ENCODE measurements at places on chromosomes 16 and 17.

- DNase-seq = peak; percentile 59
Observed at GRCh38 chr16:69112285-69113129, 7.1 kb downstream of the HAS3 start.

DNA sequence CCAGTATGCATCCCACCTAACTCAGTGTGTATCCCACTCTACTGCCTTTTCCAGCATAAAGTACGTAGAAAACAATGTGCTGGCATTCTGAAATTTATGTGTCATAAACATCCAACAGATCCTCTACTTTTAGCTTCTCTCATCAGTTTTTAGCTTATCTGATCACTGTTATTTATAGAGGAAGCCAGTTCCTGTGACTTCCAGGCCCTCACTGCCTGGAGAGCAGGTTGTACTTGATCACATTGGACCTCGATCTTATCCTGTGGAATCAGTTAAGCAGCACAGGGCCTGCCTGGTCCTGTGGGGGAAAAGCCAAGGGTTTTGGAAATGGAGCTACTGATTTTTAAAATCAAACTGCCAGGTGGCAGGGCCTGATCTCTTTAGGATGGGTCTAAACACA, 30.8 kb downstream of the PRSS54 start:
- no peak for DNase-seq

DNA sequence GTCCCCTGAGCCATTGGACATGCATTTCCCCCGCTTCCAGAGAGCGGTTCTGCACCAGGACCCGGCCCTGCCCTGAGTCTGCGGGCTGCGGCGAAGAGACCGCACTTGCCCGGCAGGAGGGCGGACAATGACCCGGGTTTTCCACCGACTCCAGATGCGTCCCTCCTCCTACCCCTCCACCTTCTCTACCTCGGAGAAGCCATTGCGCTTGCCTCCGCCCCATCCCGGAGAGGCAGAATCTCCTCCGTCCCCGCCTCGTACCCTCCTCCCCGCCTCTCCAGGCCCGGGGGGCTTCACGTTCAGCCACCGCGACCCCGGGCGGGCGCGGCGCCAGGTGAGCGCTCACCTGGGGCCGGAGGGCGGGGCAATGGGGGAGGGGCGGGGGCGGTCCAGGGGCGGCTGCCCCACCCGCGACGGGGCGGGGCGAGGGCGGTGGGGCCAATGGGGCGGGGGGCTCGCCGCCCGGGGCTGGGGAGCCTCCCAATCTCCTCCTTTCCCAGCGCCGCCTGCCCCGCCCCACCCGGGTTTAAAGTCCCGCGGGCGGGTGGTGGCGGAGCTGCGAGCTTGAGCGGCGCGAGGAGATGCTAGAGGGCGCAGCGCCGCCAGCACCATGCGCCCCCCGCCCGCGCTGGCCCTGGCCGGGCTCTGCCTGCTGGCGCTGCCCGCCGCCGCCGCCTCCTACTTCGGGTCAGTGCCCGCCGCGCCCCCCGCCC, at the start of gene WNT9B:
Gene WNT9B, plus strand, starts transcription at position 555 of the 713 bp plus-strand sequence. Its CDS starts 56 bp downstream, at position 611.
- peak; percentile 18 for DNase-seq

DNA sequence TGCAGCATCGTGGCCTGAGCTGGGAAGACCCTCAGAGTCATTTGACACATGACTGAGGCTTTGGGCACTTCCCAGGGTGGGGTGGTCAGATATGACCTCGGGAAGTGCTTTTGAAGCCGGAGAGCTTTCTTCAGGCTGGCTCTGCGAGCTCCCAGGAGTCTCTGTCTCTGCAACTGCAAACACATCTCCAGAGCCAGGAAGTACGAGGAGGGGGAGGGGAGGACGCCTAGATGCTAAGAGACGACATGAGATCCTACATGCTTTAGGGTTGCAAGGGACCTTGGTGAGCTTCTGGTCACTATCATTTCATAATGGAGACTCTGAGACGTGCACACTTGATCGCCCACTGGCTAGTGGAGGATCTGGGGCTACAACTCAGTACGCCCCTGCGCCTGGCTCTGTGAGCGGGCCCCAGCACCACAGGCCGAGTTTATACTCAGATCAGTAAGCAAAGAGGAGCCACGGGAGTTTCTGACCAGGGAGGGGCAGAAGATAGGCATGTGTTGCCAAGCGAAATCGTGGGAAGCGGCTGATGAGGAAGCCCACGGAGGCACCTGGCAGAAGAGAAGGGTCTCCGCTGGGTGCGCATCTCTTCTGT, 527 bp upstream of the MGAT5B start:
- no peak for DNase-seq

GRCh38 chr17:13135506-13135905, 117.7 kb upstream of the ELAC2 start:
- no peak for DNase-seq

DNA sequence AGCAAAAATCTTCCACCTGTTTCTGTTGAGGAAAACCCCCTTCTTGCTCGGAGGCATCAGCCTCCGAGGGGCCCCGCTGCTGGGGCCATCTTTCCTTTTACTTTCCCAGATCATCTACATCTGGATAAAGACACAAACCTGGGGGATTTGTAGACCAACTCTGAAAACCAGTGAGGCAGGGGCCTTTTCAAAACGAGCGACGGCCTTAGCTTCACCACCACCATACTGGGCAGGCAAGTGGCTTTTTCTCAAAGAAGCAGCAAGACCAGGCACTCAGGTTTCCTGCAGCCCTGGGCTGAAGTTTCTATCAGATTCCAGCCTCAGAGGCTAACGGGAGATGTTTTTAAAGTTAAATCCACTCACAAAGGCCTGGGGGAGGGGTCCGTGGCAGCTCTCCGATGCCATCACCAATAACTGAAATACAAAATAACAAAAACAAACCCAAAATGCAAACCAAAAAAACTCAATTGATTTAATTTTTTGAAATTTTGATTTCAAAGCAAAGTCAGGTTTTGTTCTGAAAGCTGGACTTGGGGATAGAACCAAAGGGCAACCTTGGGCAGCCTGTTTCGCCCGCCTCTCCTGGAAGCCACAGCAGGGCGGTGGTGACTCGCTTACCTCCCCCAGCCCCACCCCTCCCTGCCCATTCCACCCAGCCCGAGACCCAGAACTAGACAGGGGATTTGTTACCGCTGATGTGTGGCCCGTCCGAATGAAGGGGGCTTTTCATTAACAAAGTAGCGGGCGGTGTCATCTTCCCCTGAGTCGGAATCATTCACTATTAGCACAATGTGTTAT, 55.8 kb downstream of the SALL1 start:
- DNase-seq = no peak

- DNase-seq = peak; percentile 91
Observed at GRCh38 chr17:47889734-47890529, 6.1 kb upstream of the SP2 start.

GRCh38 chr16:590188-590814, 435 bp downstream of the RAB40C start:
- DNase-seq = no peak

DNA sequence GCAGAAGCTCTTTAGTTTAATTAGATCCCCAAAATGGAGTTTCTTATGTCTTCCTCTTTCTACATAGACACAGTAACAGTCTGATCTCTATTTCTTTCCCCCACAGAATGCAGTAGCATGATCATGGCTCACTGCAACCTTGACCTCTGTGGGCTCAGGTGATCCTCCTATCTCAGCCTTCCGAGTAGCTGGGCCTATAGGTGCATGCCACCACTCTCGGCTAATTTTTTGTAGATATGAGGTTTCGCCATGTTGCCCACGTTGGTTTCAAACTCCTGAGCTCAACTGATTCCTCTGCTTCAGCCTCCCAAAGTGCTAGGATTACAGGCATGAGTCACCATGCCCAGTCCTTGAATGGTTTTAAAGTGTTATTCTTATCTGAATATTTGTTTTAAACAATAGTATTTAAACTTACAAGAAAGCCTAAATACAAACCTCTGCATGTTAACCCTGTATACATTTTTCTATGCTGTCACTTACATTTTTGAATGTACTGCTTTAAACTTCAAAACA, 120.6 kb downstream of the GOSR1 start:
- no peak for DNase-seq

DNA sequence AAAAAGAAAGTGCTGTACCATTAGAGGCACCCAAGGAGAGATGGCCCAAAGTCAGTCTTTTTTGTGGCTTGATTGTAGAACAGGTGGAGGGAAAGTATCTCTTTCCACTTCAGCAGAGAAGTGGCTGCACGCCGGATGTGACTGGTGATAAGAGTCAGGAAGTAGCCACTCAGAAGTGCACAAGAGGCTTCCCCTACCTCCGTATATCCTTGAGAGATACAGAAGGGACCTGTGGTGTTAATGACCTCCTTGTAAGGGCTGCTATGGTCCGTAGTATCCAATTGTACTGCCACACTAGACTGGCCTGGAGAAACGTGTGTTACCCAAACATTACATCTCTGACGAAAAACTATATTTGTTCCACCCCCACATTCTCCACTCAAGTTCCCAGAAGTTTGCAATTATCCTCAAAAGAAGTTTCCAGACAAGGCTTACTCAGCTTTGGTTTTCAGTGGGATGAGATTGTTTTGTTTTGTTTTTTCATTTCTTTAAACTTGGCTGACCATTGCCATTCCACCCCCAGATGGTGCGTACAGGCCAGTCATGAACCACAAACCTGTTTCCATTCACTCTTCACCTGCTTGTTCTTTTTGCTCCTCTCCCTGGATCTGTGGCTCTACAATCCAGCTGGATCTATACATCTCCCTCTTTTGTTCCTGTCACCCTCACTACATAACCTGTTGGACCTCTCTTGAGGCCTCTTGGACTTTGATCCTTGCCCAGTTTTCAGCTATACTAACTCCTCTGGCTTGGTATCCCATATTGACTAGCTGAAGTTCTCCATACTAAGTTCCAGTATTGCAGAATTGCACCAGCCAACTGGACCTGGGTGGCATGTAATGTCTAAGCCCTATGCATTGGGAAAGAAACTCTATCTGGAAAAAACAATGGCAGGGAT, 20.7 kb upstream of the MED13 start:
- DNase-seq = no peak

GRCh38 chr16:79623062-79623461, 22.5 kb upstream of the MAF start:
- no peak for DNase-seq

DNA sequence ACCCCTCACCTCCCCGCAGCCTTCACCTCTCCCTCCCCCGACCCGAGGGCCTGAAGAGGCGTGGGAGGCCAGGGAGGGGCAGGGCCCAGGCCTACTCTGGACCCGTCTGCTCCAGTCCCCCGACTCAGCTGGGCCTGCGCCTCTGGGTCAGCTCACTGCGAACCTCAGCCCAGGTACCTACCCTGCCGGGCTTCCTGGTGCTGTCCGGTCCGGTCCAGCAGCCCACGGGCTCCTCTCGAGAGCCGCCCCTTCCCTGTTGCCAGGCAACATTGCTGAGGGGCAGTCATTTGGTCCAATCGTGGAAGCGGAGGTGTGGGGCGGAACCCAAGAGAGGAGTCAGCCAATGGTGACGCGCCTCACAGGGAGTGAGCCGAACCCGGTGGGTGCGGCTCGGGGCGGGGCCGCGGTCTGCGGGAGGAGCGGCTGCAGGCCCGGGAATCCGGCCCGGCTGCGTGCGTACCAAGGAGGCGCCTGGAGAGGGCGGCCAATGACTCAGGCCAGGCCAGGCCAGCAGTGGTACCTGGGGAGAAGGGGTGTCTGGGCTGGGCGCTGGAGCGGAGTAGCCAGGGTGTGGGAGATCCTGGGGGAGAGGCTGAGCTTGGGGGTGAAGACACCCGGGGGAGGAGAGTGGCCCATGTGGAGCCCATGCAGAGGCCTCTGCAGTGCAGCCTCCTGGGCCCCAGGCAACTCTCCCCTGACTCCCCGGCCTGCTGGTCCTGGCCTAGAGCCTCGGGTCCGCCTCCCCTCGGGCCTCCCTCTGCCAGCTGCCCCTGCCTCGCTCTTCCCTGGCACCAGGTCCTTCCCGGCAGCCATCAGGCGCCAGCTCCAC, at the start of gene MEAK7:
Gene MEAK7, minus strand, starts transcription at position 240 of the 829 bp plus-strand sequence. CDS start 6,573 bp downstream, outside the sequence.
- DNase-seq = peak; percentile 98

- no peak for DNase-seq
Observed at GRCh38 chr16:67657017-67657608, 2.9 kb downstream of the ACD start.

DNA sequence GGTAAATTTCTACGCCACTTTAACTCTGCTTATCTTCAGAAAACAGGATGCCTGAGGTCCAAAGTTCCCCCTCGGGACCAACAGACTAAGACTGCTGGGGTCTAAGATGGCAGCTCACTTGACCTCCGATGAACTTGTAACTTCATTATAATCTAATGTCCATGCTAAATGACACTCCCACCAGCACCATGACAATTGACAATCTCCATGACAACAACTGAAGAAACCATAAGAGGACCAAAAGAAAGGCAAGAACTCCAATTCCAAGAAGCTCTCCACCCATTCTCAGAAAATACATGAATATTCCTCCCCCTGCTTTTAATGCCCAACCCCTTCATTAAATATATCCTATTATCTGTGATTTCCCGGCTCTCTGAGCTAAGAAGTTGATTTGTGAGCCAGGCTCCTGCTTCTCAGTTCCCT, 7.5 kb downstream of the CCL4 start:
- DNase-seq = no peak

- no peak for DNase-seq
Observed at GRCh38 chr17:39563476-39563875, 44.2 kb downstream of the NEUROD2 start.

- DNase-seq = no peak
Observed at GRCh38 chr17:80633207-80633606, 88.6 kb downstream of the RPTOR start.

DNA sequence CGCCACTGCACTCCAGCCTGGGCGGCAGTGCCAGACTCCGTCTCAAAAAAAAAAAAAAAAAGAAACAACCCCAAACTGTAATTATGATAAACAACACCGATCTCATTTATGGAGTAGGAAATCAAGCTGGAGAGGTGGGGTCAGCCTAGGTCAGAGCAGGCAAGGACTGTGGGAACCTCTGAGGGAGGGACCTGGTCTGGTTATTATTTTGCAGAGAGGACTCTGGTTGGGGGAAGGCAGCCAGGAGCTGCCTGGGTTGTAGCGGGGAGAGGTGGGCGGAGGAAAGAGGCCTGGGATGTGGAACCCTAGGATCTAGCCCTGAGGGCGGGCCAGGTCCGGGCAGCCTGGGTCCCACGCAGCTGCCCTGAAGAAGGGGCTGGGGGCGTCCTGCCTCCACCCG, 10.9 kb upstream of the HS3ST6 start:
- no peak for DNase-seq

DNA sequence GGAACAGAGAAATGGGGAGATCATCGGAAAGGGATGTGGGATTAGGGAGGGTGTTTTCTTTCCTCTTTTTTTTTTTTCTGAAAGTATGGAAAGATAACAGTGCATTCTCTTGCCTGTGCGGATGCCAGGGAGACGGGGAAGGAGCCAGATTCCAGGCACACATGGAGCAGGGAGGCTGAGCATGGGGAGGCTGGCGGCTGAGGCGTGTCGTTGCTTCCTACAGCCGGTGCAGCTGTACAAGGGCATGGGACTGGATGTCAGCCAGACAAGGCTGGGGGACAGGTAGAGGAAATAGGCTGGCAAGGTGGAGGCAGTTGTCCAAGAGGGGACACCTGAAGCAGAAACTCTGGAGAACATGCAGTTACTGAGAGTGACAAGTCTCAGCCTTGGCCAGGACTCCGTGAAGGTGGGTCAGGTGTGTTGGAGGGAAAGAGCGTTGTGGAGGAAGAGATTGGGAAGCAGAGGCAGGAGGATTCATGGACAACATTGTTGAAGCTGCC, 16.6 kb upstream of the ADORA2B start:
- no peak for DNase-seq

- no peak for DNase-seq
Observed at GRCh38 chr16:81357711-81358260, 43.0 kb downstream of the GAN start.

GRCh38 chr17:4540687-4541327, 14.4 kb downstream of the MYBBP1A start:
- DNase-seq = no peak

- DNase-seq = no peak
Observed at GRCh38 chr16:80372341-80372740, 168.5 kb upstream of the DYNLRB2 start.
